GM12892 (cell line): ENCODE measurements at places on chromosomes 1 and 21.

DNA sequence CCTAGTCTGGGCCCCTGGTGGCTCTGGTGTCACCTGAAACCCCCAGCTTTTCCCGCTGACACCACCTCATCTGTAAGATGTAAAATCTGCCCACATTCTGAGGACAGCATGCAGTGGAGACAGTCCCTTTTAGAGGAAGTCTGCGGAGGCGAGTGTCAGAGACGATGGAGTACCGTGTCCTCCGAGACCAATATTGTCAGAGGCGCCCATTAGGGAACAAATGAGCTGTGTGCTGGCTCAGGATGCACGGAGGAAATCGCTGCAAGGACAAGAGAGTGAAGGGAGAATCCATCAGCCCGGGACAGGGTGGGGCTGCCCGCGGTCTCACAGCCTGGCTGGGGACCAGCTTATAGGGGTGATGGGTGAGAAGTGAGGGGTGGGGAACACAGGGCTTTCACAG lies 214.8 kb downstream of the MATN1 start:
- no peak for DNase-seq

GRCh38 chr1:188735567-188735966 lies 1742.1 kb downstream of the BRINP3 start:
- no peak for DNase-seq

DNA sequence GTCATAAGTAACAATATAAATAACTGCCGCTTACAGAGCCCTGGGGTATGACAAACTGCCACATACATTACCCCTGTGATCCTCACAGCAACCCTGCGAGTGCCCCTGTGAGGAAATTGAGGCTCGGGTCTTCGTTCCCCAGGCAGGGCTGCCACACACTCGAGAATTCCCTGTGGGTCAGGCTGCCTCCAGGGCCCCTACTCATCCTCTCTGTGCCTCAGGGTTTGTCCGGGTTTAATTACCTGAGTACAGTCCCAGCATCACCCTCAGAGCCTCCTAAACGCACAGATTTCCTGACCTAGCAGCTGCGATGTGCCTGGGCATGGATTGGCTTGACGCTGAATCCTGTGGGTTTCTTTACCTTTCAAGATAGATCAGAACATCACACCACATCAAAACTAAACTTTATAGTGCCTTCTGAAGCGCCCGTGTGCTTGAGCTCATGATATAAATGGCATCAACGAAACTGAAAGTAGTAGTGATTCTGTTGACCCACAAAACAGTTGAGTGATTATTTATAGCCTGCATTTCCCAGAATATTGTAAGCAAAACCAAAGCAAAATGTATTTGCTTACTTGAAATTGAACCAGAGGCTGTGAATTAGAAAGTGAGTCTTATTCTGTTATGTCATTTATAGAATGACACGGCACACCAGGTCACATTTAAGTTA lies 14.0 kb downstream of the SLC37A1 start:
- no peak for DNase-seq

GRCh38 chr21:36534656-36535055 lies 54.7 kb upstream of the CLDN14 start:
- DNase-seq = no peak

DNA sequence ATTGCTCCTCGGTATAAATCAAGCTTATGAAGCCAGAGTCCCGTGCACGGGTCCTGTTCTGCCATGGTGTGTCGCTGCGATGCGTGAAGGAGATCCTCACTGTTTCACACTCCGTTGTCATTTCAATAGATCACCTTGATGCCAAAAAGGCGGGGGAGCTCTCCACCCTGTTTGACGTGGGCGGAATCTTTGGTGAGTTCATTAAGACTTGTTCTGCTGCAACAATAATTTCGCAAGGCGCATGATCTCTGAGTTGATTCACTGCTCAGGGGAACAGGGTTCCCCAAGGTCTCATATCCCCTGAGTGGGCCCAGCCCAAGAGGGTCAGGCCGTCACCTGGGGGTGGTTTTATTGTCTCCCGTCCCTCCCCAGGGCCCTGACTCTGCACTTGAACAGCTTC lies 50.0 kb downstream of the SLC37A1 start:
- DNase-seq = no peak

DNA sequence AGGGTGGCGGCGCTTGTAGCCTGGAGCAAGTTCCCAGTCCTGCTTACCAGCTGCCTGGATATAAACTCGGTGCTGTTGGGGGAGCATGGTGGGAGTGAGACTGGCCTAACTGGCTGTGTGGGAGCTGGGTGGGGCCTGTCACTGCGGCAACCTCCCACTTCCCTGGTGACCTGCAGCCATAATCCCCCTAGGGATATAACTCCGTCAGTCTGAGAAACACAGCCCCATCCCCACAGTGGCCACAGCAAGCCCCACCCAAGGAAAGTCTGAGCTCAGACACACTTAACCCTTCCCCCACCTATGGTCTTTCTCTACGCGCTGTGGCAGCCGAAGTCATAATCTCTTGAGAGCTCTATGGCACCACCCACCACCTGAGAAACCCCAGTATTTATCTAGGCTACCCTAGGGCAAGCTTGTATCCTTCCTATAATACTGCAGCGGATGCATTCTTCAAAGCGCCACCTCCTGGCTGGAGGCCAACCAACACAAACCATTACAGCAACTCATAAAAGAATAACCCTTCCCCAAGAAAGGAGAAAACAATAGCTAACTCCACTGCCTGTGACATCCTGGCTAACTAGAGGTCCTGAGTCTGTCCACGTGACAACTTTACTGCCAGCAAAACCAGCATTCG lies 57.4 kb downstream of the ZNF648 start:
- no peak for DNase-seq

GRCh38 chr1:191592039-191592438 lies 566.2 kb upstream of the RGS18 start:
- DNase-seq = no peak

- no peak for DNase-seq
Measured at GRCh38 chr1:246338098-246338497, 169.0 kb downstream of the SMYD3 start.

DNA sequence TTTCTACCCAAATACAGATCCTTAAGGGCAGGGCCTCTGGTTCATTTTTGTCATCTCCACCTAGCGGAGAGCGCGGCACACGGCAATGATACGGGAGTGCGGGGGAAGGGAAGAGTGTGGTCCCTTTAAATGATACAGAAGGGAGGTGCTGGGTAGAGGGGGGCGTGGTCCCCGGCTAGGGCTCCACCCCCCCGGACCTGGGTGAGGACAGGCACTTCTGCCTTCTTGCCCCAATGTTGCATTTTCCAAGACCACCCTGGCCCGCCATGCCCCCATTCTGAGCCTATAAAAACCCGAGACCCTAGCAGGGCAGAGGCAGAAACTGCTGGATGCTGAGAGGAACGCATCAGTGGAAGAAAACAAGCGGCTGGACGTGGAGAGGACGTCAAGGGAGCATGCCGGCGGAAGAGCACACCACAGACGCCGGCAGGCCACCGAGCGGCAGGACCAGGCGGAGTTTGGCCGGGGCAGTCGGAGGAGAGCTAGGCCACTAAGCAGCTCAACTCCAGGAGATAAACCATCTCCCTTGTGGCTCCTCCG lies 30.0 kb downstream of the LRRC3 start:
- DNase-seq = no peak

DNA sequence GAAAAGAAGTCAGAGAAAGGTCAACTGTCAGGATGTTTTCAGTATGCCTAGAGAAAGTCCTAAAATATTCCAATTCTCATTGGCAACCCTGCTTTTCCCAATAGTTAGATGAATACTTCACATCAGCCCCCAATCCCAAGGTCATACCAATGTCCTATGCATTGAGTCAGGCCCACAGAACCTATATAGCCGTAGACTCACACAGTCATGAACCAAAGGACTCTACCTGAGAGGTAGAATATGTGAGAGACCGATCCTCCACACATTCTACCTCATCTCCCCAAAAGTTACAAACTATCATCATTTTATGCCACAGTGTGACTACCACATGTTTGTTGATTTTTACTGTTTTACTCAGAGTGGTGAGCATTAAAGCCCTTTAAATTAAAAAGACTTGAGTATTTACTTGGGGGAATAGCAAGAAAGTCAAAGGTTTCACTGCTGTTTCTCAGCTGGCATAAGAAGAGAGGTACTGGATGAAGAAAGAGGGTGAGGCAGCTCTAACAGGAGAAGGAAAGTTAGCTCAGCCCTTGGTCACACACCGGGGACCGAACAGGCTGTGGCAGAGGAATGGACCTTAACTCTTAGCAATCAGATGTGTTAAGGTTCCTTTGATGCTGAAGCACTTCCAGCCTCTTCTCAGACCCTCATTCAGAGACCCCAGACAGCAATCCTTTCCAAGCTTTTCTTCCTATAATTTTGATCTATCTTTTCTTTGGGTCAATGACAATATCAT lies 937 bp downstream of the CD48 start:
- DNase-seq = no peak

DNA sequence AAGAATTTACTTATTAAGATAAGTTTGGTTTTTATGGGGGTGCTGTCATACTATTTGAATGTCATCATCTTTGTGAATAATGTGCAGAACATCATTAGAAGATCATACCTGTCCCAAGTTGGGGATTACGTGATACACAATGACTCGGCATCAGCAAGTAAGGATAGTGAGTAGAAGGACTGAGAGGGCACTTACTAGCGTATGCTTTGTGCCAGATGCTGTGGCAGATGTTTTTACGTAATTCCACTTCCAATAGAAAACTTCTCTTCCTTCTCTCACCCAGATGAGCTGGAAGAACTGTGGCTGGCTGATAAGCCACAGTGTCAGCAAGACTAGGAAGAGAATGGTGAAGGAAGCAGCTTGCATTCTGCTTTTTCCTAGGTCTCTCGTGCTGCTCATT lies 28.1 kb upstream of the TGFB2 start:
- no peak for DNase-seq

- DNase-seq = no peak
Measured at GRCh38 chr1:186865857-186866256, 37.1 kb downstream of the PLA2G4A start.

- DNase-seq = no peak
Measured at GRCh38 chr1:7339953-7340352, 431.1 kb upstream of the VAMP3 start.

GRCh38 chr1:234322979-234323378 lies 50.3 kb upstream of the COA6 start:
- peak; percentile 24 for DNase-seq

DNA sequence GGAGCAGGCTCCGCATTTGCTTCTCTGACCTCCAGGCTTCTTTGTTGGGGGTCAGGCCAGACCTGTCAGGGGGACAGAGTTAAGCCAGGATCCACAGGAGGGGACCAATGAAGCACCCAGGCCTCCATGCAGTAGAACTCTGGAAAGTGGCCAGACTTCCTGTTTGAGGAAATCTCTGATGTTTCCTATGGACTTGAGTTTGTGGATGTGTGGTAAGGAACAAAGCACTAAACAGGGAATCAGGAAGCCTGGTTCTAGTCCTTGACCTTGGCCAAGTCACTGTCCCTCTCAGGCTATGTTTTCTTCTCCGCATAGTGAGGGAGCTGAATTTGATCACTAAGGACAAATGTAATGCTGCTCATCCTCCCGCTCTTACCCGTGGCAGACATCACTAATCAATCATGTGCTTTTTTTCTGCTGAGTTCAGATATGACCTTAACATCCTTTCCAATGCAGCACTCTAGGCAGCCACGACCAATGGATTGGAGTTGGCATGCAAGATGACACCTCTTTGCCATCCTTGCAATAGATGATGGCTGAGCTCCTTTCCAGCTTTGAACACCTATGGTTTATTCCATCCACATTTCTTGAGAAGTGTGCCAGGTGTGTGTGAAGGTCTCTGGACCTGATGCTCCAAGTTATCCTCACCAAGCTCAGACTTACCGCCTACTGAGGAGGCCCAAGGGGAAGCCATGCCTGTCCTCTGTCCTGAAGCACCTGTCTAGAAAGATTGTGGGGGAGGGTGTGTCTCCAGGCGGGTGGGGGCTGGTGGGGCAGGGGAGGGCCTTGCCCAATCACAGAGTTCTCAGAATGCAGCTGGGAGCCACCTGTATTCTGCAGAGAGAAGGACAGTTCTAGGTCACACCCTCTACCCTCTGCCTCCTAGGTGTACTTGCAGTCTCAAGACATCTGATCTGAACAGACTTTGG lies 9.9 kb downstream of the SH2D2A start:
- no peak for DNase-seq

DNA sequence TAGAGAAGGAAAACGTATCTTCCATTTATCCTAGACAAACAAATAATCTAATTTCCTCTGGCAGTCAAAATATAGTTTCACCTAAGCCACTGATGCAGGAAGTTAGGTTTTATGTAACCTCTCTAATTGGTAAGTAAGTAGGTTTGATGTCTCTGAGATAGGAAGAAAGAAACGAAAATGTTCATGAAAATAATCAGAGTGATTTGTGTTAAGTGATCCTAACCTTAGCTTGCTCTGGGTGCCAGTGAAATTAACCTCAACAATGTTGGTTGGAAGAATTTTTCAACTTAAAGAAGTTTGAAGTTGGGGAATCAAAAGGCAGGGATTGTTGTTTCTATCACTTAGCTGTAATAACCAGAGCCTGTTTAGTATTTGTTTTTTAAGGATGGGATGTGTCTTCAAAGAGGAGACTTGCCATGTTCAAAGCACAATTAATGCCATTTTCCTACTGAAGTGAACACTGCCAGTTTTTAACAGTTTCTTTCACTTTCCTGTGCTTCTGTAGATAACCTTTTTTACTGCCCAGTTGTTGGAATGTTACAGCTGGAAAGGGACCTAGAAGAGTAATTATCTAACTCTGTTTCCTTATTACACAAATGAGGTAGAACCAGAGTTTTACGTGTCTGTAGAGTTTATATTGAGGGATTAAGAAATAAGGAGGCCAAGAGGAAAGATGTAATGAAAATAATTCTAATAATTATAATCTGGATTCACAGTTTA lies 18.4 kb downstream of the HIPK1 start:
- DNase-seq = no peak

- DNase-seq = no peak
Measured at GRCh38 chr1:54151013-54151412, 1.8 kb downstream of the CDCP2 start.

GRCh38 chr21:33019516-33019884 lies 6.2 kb upstream of the OLIG2 start:
- no peak for DNase-seq

- DNase-seq = no peak
Measured at GRCh38 chr1:179969962-179970361, 15.4 kb downstream of the CEP350 start.

DNA sequence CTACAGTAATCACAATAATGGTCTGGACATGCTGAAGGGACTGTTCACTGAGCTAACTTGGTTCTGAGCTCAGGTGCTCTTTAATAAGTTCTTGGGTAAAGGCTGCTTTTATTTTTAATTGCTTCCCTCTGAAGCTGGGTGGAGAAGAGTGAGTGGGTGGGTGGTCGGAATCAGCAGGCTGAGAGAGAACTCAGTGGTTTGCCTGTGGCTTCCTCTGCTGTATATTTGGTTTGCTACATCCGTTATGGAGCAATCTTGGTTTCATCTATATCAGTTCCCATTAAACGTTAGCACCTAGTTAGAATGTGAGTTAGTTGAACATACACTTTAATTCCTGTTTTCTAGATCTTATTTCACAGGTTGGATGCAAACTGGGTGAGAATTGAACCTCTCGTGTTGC lies 23.3 kb downstream of the CNIH4 start:
- no peak for DNase-seq

GRCh38 chr21:37392441-37392840 lies 25.9 kb downstream of the DYRK1A start:
- no peak for DNase-seq

GRCh38 chr1:29591601-29592260 lies 355.4 kb downstream of the PTPRU start:
- no peak for DNase-seq
